ENCODE measurements at places on chromosomes 13 and 19.

DNA sequence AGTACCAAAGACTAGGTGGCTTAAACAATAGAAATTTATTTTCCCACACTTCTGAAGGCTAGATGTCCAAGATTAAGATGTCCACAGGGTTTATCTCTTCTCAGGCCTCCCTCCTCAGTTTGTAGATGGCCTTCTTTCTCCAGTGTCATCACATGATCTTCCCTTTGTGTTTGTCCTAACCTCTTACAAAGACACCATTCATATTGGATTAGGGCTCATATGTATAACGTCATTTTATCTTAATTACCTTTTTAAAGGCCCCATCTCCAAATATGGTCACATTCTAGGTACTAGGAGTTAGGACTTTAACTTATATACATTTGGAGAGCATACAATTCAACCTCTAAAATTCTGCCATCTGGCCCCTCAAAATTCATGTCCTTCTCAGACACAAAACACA, 34.3 kb downstream of the N4BP2L2 start:
- no peak for DNase-seq

DNA sequence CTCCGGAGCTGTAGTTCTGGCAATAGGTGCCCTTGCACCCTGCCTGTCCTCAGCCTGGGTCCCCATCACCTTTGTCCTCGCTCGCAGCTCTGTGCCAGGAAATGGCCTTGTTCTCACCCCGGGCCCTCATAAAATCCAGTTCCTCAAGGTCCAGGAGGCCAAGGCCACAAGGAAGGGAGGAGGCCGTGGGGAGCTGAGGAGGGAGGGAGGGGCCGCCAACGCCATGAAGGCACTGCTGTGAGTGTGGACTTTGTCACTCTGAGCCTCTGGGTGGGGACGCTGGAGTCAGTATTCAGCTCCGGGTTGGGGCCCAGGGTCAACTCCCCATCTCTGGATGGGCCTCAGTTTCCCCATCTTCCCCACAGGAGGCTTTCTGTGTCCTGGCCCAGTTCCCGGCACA, 9.2 kb upstream of the GNA11 start:
- DNase-seq, result no peak

- DNase-seq, result no peak
These were observed 506.3 kb downstream of the UQCRFS1 start for GRCh38 chr19:28706693-28707092.

- DNase-seq, result no peak
These were observed 216.5 kb downstream of the DCLK1 start for GRCh38 chr13:35914662-35915061.

- DNase-seq, result no peak
These were observed 19.4 kb downstream of the NOTCH3 start for GRCh38 chr19:15181394-15181793.

- DNase-seq, result no peak
These were observed 232.1 kb downstream of the TDRD3 start for GRCh38 chr13:60629158-60629557.

DNA sequence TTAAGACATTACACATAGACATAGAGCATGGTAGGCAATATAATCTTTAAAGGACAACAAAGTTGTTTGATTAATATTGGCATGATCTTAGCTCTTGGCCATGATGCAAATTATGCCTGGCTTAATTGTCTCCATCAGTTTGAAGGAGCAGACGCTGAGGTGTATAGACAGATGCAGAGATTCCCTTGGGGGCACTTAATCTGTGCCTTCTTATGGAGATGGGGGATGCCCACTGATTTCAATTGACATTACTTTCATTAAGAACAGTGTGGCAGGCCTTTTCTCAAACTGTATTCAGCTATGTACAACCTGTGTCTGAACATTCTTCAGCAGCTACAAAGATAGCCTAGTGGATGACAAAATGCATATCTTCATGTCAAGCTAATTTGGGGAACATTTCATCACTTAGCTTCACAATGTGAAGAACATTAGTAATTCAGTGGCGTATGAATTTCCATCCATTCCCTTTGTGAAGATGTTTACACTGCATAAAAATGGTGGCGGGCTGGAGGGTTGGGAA, 85.3 kb upstream of the MYCBP2 start:
- DNase-seq, result no peak

DNA sequence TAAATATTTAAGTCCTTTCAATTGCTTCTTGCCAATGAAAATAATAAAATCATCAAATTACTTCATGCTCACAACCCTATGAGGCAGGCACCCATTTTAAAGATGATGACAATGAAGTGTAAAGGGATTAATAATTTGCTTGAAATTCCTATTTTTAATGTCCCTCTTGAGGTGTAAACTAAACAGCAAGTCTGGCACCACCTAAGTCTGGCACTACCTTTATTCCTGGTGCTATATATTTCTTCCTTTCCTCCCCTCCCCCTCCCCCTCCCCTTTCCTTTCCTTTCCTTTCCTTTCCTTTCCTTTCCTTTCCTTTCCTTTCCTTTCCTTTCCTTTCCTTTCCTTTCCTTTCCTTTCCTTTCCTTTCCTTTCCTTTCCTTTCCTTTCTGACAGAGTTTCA, 42.2 kb downstream of the FLT1 start:
- DNase-seq, result no peak

All from COR-L47 (cell line).